ENCODE measurements at places on chromosomes 3 and 15. TPM values are rescaled to one million over a fixed set of nuclear protein-coding genes. Genes with fewer than 3 reads are reported as not detected.

Gene DNAH12
- 0.47 TPM for total RNA-seq

Gene SNX22
- total RNA-seq: 0.16 TPM

Gene CIDEC
- total RNA-seq: not detected

Gene ZIC1
- total RNA-seq: not detected

Gene IREB2
- total RNA-seq: 50.1 TPM

Gene CAPN7
- total RNA-seq: 55.2 TPM

Gene CFAP100
- total RNA-seq: not detected

Gene CYP1A2
- not detected for total RNA-seq

Gene MORC1
- not detected for total RNA-seq

Gene HRG
- 0.16 TPM for total RNA-seq

Gene XCR1
- not detected for total RNA-seq

Gene GABRB3
- total RNA-seq: not detected

Gene TIMMDC1
- total RNA-seq: 108 TPM

Gene ATP13A4
- total RNA-seq: not detected

Gene PLCB2
- 0.15 TPM for total RNA-seq

Gene POLG
- total RNA-seq: 52.9 TPM

Gene GREM1
- not detected for total RNA-seq

Gene GOLGA8G
- total RNA-seq: 0.09 TPM

Gene ERC2
- total RNA-seq: 0.44 TPM

Gene TOPBP1
- total RNA-seq: 27.7 TPM

Gene ZNF501
- total RNA-seq: 0.40 TPM

Gene TMEM212
- not detected for total RNA-seq

Gene TLR9
- total RNA-seq: not detected

Gene TMEM108
- total RNA-seq: not detected

Gene INKA1
- 4.8 TPM for total RNA-seq

Gene FRMD4B
- 39.0 TPM for total RNA-seq

Gene IGF2BP2
- total RNA-seq: 108 TPM

Gene CCR9
- total RNA-seq: not detected

Gene WDR6
- total RNA-seq: 112 TPM

Gene CCR2
- total RNA-seq: not detected

Gene GOLGA6B
- total RNA-seq: not detected

Gene PLSCR5
- not detected for total RNA-seq
